ENCODE measurements at places on chromosomes 6 and 20.
A peak's percentile ranks its signal among the peaks of the same experiment; 100 is the strongest.

DNA sequence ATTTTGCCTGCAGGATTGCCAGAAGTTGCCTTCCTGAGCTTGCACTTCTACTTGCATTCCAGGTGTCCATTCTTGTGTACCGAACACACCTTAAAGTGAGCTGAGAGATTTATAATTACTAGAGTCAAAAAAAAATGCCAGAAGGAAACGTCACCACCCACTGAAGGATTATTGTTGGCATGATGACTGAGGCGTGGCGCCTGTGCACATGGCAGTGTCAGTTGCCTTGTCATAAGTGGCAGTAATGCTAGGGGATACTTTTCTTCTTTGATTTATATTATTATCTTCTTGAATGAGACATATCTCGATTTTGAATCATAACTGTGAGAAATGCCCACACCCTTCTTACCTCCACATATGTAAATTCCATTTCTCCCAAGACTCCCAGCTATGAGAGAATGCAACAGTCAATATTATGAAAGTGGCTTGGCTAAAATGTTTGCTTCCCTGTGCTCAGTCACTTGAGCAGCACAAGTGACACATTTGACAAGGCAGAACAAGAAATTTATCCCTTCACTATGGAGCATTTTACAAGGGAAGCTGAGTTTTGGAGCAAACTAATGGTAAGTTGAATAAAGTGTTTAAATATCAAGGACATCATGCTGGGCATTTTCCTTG lies 149.5 kb upstream of the SASH1 start:
- no peak for DNase-seq

GRCh38 chr6:90715093-90715655 lies 128.3 kb upstream of the MAP3K7 start:
- no peak for DNase-seq

DNA sequence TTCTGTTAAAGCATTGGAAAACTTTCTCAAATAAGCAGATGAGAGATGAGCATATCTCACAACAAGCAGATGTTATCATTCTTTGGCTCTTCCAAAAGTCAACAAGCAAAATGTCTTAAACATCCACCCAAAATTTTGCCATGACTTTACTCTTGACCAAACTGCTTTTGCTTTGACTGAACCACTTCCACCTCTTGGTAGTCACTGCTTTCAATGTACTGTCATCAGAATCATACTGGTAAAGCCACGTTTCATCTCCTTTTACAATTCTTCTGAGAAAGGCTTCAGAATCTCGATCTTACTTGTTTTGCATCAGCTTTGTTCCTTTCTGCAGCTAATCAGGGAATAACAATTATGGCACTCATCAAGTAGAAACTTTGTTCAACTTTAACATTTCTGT lies 498.5 kb upstream of the GJE1 start:
- no peak for DNase-seq

- no peak for DNase-seq
These were observed 21.9 kb upstream of the STX16 start for GRCh38 chr20:58629215-58629580.

- DNase-seq = peak; percentile 30
These were observed 332.6 kb downstream of the ADGRB3 start for GRCh38 chr6:68967549-68968300.

DNA sequence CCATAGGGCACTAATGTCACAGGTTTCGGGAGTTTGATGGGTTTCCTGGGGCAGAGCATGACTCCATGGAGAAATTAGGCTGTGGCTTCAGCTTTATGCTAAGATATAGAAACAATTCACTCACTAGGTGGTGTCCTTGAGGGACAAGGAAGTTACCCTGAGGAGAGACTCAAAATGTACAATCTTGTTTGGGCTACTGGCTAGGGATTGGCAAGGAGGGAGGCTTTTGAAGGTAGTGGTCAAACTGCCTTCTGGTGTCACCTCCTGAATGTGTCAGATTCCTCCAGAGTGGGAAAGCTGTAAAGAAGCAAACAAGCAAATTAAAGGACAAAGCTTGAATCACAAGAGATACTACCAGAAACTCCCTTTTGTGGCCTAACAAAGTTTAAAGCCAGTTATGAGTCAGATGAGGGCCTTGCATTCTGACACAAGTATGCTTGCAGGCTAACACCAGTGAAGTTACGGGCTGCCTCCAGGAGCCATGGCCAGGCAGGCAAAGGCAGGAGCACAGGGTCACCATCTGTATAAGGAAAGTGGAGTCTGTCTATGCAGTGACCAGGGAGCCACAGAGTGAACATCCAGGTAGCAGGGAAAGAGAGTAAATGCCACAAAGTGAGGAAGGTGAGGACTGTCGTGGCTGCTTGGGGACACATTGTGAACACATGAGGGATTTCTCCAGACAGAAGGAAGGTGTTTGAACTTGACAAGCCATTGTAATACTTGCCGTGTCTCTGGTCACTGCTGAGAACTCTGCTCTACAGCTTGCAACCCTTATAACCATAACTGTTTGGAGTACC lies 107.7 kb upstream of the DTNBP1 start:
- no peak for DNase-seq

DNA sequence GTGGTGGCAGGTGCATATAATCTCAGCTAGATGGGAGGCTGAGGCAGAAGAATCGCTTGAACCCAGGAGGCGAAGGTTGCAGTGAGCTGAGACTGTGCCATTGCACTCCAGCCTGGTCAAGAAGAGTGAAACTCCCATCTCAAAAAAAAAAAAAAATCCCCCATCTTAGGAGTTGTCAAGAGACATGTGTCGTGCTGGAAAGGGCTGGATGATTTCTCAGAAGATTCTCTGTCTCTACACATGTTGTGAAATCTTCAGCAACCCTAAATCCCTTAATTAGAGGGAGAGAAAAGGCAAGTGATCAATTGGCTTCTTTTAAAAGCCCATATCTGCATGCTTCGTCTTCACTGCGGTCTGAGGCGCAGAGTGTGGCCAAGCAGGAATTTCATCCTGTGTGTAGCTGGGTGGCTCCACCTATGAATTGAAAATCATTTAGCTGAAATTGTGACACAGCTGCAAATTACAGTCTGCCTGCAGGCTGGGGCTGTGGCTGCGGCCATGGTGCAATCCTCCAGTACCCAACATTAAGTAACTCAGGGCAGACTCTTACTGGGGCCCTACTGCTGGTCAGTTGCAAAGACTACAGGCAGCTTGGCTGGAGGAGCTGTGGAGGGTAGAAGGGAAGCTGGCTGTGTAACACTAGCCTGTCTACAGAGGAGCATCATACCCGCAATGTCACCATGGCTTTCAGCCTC lies 3.2 kb upstream of the TGM3 start:
- DNase-seq = no peak

GRCh38 chr6:12467706-12468670 lies 177.8 kb downstream of the EDN1 start:
- DNase-seq = no peak

- DNase-seq = no peak
These were observed 22.6 kb upstream of the DYNLRB1 start for GRCh38 chr20:34493646-34494045.

GRCh38 chr6:41774841-41775240 lies 4.9 kb downstream of the FRS3 start:
- no peak for DNase-seq

DNA sequence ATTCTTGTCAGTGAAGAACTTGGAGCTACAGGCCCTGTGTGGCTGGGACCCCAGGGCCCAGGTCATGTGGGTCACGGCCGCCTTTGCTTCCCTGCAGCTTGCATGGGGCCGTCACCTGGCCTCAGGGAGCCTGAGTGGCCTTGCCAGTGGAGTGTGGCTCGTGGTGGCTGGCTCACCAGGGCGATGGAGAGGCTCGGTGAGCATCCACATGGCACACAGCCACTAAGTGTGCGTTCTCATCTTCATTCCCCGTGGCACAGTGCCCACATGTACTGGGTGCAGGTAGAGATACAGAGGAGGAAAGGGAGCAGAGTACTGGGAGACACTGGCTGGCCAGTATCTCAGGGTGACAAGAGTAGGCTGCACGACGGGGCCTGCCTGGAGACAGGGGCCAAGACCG lies 21.5 kb downstream of the MANBAL start:
- DNase-seq = no peak

- DNase-seq = no peak
These were observed 9.5 kb downstream of the MYL9 start for GRCh38 chr20:36550790-36551299.

- no peak for DNase-seq
These were observed 36.3 kb upstream of the DACT2 start for GRCh38 chr6:168355716-168356522.

GRCh38 chr6:87251225-87251624 lies 71.2 kb upstream of the SMIM8 start:
- no peak for DNase-seq

DNA sequence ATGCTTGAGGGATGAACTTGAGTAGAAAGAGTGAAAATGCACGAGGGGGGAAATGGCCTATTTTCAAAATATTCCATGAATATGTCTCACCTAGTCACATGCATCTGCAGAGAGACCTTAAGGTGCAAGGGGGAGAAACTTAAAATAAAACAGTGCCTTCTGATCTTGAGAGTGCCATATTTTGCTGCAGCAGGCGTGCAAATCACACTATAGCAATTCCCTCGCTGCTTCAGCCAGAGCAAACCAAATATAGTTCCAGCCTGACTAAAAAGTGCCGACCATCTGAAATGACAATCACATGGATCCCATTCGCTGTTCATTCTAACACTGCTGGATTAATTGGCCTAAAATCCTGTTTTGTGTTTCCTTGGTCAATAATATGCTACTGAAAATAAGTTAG lies 26.3 kb downstream of the KIAA0319 start:
- DNase-seq = no peak

- no peak for DNase-seq
These were observed 63.0 kb downstream of the RIPOR3 start for GRCh38 chr20:50628332-50628731.

- no peak for DNase-seq
These were observed 185.6 kb downstream of the ATXN1 start for GRCh38 chr6:16575655-16576054.

- DNase-seq = no peak
These were observed 11.5 kb downstream of the DHX35 start for GRCh38 chr20:38973645-38974044.

DNA sequence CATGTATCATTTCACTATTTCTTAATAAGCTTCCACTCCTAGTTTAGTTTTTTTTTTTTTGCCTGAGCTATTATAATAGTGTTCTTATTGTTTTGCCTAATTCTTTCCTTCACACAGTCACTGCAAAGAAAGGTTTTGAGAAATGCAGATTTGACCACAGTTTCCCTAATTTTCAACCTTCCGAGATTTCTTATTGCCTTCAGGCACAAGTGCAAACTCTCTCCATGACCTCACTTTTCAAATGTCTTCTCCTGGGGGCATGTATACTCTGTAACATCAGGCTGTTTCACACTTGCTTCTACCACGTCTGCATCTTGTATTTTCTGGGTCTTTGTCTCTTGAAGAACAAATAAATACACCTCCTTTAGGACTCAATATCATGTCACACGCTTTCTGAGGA lies 339.0 kb upstream of the CITED2 start:
- no peak for DNase-seq

- DNase-seq = peak; percentile 79
These were observed 25.3 kb upstream of the ZBTB24 start for GRCh38 chr6:109508166-109508860.

GRCh38 chr6:79377888-79378348 lies 143.4 kb upstream of the HMGN3 start:
- DNase-seq = no peak

DNA sequence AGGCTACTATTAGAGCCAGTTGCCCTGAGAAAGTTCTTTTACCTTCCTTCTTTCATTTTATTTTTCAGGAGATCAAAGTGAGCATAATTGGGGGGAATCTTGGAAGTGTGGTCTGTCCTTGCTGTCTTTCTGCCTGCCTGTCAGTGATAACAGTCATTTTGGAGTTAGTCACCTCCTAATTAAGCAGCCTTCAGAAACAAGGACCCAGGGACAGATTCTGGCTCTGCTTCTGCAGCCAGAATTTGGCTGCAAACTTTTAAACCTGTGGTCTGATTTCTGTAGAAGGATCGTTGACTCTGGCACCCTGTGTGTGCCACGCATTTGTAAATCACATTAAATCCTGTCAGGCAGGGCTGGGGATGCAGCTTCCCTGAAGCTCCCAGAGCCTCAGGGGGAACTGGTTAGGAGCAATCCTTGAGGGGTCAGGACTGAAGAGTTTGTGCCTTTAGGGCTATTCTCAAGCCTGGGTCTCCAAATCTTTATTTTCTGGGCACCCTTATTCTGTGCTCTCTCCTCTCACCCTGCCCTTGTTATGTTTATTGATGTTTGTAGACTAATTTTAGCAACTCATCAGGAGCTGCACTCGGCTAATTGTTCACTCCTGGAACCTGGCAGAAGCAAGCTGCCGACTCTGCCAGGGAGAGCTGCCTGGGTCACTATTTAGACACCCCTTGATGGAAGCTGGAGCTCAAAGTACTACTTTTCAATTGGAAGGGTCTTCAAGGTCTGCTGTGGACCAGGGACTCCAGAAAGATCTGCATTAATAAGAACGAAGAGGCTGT lies 6.8 kb downstream of the NOX3 start:
- no peak for DNase-seq

GRCh38 chr6:3351105-3351676 lies 92.4 kb downstream of the PSMG4 start:
- no peak for DNase-seq

DNA sequence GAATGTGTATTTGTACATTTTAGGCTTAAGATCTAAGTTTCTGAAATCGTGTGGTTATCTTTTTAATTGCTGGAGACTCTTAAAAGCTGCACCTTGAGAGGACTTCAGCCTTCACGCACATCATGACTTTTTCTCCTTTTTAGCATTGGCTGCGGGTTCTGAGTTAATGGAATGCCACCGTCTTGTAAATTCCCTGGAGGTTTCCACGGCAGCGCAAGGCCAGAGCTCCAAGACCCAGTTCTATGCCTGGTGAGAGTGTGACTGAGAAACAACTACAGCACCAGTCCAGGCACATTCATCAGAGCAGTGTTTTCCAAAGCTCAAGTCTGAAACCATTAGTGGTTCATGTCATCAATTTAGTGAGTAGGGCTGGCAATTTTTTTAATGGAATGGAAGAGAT lies 23.0 kb downstream of the PRR18 start:
- DNase-seq = no peak

DNA sequence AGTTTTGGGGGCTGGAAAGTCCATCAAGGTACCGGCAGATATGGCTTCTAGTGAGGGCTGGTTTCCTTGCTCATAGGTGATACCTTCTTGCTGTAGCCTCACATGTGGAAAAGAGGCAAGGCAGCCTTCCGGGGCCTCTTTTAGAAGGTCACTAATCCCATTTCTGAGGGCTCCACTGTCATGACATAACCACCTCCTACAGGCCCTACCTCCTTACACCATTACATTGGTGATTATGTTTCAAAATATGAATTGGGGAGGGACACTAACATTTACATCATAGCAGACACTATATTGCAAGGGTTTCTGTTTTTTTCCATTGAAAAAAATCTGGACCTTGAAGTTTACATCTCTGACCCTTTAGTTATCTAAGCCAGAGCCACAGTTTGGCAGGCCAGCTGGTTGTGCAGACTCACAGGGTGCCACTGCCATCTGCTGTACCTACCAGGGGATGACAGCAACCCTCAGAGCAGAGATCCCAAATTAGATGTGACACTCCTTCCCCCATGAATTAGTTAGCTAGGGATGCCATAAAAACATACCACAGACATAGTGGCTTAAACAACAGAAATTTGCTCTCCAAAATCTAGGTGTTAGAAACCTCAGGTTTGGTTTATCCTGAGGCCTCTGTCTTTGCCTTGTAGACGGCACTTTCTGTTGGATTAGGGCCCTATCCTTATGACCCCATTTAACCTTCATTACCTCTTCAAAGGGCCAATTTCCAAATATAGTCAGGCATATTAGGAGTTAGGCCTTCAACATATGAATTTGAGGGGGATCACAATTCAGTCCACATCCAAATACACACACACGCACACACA lies 166.4 kb upstream of the RNF217 start:
- DNase-seq = no peak
